ENCODE measurements at places on chromosomes 3 and 15.

- no peak for DNase-seq
Measured at GRCh38 chr15:34271493-34271892, 46.7 kb downstream of the EMC4 start.

GRCh38 chr3:6516694-6517093, 344.2 kb upstream of the GRM7 start:
- no peak for DNase-seq

DNA sequence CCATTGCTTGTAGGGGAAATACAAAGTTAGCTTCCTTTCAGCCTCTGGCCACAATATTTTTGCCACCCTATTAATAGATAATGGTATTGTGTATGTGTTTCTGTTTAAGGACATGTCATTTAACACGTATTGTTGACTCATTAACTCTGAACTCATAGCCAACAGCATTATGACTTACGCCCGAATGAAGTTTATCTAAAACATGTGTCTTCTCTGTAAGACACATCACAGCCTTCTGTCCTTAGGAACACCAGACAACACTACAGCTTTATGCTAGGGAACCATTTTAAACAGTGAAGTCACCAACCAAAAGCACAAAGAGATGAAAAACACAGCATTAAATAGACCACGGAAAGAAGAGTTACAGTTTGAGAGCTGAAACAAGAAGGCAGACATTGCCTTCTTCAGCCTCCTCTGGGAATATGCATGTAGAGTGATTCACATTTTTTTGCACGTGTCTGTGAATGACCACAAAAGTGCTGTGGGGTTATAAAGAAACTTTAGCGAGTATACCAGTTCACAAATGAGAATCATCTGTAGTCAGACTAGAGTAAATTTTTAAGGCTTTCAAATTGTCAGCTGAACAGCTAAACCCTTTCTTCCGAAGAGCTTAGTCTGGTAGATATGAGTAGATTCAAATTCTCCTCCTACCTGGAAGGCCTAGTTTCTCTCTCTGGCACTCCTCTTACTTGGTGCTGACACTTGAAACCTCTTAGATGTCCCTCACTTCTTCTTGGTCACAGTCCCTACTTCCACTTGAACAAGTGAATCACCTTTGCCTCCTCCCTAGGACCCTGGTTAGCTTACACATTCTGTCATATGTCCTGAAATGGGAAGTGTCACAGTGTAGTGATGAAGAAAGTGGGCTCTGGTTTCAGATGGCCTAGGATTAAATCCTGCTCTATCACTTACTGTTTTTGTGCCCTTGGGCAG, 32.2 kb downstream of the MCTP2 start:
- no peak for DNase-seq

DNA sequence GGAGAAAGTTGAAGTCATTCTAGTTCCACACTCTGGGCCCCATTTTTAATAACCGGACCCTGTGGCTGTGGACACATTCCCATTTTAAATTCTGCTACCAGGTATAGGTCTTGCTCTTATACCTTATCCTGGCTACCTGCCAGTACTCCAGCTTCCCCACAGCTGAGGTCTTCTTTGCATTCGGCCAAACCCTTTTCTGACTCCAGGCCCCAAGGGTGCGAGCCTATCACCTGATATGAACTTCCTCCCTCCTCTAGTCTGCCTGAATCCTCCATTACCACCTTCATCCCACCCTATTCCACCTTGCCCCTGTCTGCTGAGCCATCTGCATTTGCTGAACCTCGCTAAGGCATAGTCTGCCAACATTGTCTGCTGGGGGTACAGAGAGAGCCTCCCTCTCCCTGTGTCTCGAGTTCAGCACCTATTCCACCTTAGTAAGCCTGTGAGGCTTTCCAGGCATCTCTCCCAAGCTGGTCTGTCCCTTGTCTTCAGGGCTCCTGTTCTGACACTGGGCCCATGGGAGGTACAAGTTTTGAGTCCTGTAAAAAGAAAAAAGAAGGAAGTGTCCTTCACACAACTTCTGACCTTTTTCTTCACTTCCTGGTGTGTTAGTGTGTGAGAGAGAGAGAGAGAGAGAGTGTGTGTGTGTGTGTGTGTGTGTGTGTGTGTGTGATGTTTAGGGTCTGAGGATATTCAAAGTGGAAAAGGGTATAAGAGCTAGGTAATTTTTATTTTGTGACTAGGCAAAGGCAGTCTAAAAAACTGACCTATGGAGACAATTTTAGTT, 27.0 kb downstream of the PDE8A start:
- DNase-seq, result no peak

DNA sequence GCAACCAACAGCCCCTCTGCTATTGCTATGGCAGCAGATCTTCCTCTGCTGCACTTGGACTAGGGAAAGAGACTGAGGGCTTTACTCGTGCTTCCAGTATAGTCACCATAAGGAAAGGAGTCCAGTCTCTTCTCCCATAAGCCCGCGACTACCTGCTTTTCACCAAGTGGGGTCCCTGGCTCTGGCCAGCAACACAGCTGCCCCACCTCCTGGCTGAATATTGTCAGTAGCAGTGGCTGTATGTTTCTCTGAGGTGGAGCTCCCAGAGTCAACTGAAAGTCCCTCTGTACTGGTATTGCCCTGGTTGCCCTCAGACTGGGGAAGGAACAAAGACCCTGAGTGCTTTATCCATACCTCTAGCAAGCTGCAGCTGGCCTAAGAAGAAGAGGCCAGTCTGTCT, 719.6 kb downstream of the SQOR start:
- DNase-seq, result no peak

DNA sequence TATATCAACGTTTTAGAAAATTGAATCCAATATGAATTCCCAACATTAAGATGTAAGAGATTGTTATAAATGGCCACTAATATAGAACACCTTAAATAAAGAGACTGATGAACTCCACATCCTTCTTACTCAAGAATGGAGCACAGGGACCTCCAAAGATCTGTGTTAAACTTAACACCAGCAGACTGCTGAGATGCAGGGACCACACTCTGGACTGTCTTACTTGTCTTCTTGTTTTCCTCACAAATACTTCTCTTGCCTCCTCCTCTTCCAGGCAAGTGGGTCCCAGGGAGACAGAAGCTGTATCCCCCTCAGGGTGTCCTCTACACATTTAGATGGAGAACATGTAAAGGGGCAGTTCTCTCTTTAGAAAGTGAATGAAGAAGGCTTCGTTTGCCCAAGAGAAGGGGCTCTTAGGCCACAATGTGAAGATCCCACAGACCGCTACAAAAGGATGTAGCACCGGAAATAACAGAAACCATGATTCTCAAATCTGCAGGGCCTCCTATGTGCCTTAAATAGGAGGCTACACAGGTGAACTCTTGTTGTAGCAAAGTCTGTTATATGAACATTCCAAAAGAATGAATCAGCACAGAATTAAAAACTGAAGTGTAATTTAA, 52.2 kb downstream of the SATB1 start:
- DNase-seq, result no peak

GRCh38 chr15:64619880-64620839, 155.2 kb downstream of the RBPMS2 start:
- DNase-seq, result no peak

- DNase-seq, result no peak
Measured at GRCh38 chr3:42061025-42061712, 30.0 kb upstream of the TRAK1 start.

DNA sequence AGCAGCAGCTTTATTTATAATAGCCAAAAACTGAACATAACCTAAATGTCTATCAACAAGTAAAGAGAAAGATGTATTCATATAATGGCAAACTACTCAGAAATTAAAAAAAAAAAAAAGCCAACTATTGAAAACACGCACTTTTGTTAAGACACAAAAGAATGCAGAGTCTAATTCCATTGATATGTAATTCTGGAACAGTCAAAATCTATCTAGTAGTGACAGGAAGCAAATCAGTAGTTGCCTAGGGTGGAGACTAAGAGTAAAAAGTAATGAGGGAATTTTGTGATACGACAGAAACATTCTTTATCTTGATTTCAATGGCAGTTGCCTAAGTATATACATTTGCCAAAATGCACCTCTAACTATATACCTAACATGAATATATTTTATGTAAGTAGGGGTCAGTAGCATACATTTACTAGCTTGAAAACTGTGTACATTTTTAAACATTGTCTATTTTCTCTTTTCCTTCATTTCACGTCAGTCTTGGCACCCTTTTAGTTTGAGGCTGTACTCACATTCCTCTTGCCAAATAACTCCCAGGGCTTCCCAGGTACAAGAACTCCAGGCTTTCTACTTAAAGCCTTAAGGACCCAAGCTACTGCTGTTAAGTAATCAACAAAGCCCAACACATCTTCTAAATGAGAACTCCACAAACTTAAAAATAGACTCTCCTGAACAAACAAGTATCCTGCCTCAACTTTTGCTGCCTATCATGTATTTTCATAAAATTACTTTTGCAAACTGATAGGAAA, 54.7 kb downstream of the ADAM10 start:
- no peak for DNase-seq

GRCh38 chr3:8635631-8636030, 9.0 kb downstream of the SSUH2 start:
- DNase-seq, result no peak

- no peak for DNase-seq
Measured at GRCh38 chr3:174986685-174987084, 127.6 kb downstream of the NAALADL2 start.

DNA sequence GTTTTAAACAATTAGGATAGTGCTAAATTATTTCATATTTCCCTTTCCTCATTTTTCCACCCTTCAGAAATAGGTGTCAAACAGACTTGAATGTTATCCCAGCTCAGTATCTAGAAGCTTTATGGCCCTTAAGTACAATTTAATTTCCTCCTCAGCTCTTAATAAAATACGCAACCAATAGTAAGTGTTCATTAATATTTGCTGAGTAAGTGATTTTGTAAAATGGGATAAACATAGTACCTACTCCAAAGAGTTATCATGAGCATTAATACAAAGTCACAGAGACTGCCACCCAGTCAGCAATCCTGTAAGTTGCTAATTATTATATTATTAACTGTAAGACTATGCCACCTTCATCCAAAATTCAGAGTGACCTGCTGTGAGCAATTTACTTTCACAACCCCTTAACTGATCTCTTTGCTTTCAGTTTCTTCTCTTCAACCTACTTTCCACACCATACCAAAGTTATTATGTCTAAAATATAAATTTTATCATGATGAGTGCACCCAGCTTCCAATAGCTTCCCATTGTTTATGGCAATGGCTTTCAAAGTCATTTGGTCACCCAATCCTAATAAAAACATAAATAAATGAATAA, 30.7 kb upstream of the CLDN1 start:
- DNase-seq, result no peak

- no peak for DNase-seq
Measured at GRCh38 chr3:15291589-15292541, 40.5 kb downstream of the SH3BP5 start.

- DNase-seq, result no peak
Measured at GRCh38 chr3:58025837-58026569, 17.8 kb downstream of the FLNB start.

GRCh38 chr3:177300842-177301241, 103.6 kb upstream of the TBL1XR1 start:
- DNase-seq, result no peak

DNA sequence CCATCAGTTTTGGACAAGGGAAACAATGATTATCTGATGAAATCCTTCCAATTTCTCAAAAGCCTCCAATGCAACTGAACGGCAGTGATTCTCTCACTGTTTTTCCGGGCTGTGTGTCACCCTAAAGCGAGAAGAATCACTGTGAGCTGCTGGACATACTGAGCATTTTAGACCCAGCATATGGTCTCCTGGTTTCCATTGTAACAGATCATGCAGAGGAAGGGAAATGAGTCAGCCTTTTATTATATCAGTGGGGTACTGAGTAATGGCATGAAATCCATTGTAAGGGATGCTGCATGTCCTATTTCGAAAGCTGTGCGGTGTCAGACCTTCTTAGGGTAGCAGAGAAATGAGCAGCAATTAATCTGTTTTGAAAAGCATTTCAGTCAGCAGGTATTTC, 287.1 kb downstream of the IL5RA start:
- no peak for DNase-seq

DNA sequence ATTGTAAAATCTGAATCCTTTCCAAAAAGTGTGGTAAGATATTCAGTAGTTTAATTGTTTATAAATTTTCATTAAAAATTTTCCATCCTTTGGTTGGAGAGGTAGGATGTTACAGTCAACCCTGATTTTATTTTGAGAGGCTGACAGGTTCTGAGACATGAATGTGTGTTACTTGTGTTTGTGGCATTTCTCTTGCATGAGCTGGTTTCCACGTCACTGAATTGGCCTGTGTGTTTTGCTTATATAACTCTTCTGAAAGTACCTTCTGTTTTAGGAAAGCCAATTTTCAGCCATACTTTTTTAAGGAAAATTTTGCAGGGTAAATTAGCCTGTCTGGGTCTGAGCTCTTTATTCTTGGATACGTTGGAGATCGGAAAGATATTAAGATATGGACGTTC, 30.7 kb downstream of the PXYLP1 start:
- DNase-seq, result no peak

GRCh38 chr15:95281470-95281869, 1049.0 kb upstream of the NR2F2 start:
- DNase-seq, result no peak

DNA sequence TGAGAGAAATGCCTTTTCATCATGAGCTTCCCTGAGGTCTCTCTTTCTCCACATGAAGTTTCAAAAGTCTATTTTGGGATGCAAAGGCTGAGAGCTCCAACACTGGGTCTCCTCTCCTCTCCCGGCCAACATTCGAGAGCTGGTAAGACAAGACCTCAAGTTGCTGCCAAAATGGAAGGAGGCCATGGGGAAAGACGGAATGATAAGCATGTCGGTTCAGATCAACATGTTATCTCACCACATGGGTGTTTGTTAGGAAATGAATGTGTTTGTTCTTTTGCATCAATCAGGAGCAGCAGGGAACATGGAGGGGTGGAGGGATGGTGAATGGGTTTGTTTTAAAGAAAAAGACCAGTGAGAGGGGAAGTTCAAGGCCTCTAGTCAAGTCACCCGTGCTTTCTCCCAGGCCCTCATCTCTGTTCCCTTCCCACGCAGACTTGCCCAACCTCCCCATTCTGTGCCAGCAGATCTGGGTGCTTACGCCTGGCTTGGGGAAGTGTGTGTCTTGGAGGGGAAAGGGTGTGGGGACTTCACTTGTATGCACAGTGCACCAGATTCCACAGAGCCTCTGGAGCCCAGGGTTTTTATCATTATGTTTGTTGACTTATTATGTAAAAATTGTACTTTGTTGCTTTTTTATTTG, 23.5 kb upstream of the ATP10A start:
- DNase-seq, result no peak

- DNase-seq, result no peak
Measured at GRCh38 chr15:74038707-74039655, 43.4 kb downstream of the GOLGA6A start.

DNA sequence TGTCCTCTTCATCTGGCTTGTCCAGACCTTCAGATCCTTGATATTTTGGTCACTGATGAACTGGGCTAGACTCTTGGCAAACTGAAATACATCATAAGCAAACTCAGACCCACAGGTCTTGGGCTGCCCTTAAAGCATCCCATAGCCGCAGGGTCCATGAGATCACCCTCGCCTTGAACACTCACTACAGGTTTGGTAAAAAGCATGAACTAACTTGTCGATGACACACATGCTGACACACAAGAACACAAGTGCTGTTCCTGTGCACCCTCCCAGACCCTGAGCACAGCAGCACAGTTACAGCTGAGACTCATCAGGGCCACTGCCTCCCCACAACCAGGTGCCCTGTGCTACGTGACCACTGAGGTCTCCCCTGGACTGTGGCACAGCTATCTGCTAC, 21.0 kb downstream of the PFKFB4 start:
- no peak for DNase-seq
